ENCODE measurements at places on chromosomes 3 and 15.

- no peak for DNase-seq
These were observed 694.9 kb downstream of the ZBBX start for GRCh38 chr3:166685246-166685645.

GRCh38 chr3:191051037-191051436 lies 148.0 kb upstream of the OSTN start:
- DNase-seq: no peak

DNA sequence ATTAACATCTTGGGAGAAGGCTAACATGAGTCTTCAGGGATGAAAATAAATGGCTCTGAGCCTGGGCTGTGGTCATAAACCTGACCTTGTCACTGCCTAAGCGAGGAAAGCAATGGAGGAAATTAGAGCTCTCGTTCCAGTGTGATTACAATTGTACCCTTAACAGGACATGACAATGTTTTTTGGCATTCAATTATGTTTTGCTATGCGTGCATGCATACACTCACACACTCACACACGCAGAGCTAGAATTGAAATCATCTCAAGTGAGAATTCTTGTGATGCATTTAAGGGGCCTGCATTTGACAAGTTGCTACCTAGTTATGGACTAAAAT lies 24.1 kb downstream of the ZNF80 start:
- no peak for DNase-seq

GRCh38 chr3:169145540-169146178 lies 517.9 kb downstream of the MECOM start:
- no peak for DNase-seq

DNA sequence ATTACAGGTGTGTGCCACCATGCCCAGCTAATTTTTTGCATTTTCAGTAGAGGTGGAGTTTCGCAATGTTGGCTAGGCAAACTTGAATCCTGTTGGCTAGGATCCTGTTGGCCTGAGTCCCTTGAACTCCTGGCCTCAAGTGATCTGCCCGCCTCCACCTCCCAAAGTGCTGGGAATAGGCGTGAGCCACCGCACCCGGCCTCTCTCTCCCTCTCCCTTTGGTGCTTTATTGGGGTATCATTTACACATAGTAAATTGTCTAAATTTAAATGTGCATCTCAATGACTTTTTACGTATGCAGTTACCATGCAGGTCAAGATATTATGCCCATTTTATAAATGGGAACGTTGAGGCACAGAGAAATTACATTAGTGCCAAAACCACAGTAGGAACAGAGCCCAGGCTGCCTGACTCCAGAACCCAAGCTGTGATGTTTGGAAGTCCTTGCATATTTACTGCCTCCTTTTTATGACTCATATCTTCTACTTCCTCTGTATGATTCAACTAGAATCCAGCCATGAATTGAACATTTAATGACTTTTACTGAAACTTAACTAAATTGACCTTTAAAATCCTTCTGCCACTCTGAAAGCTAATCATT lies 34.0 kb upstream of the RPP14 start:
- no peak for DNase-seq

DNA sequence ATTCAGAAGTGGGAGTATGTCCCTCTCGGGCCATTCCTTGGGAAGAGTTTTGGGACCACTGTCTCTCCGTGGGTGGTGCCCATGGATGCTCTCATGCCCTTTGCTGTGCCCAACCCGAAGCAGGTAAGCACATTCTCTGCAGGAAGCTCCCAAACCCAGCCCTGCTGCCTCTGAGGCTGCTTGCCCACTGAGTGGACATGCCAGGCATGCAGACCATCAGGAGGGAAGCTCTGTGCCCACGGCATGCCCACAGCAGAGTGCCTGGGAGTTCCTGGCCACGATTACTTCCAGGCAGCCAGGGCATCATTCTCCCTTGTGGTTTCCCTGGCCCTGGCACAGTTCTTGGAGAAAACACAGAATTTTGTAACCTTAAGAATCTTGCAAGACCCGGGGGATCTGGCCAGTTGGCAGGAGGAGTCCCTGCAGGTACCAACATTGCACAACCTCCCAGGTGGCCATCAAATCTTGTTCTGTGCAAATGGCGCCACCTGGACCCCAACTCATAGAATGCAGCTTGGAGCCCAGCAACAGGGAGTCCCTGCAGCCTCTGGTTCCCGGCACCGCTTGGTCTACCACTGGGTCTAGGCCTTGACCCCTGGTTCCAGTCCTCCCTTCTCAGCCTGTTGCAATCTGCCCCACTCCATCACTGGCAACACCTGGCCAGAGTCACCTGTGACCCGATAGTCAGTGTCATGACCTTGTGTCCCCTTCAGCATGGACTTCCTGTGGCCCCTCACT lies 20.4 kb downstream of the FAH start:
- peak; percentile 46 for DNase-seq

DNA sequence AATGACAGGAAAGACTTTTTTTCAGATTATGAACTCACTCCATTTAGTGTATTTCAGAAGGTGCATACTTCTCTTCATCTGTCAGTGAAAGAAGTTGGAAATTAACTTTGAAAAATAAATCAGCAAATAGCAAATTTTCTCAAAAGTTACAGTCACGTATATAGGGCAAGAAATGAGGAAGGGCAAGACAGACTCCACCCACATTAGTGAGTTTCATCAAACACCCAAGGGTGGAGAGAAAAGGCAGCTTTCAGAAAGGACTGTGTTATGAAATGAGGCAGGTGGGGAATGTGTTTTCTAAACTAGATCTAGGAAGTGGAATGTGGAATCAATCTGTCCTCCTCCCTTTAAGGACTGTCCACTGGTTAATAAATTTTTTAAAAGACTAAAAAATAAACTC lies 2.9 kb downstream of the SLC22A13 start:
- no peak for DNase-seq

DNA sequence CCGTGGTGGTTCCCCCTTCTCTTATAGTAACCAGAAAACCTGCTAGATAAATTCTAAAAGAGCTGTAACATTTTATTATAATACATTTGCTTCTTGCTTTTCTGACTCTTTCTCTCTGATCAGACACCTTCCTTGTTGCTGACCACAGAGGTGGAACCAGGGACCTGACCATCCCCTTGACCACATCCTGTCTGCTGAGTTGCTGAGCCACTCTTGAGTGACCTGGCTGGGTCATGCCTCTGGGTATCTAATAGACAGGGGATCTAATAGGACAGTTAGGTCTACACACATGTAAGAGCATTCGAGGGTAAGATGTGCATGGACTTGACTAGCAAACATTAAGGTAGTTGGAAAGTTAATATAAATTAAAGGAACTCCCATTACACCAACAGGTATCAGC lies 22.8 kb upstream of the TRIM59 start:
- DNase-seq: no peak

DNA sequence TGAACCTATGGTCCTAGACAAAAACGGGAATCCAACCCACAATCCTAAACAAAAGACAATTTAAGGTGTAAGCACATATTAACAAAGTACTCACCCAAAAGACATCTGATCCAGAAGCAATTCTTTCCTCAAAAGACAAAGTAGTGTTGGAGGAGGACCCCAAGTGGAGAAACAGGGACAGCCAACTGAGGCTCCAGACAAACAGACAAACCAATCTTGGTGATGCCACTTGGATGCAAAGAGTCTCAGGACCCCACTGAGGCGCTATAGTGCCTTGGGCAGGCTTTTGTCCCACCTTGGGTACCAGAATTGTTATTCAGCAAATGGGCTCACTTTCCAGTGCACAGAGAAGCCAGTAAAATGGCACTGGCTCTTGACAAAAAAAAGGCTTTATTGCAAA lies 613.8 kb downstream of the DIPK2A start:
- DNase-seq: no peak

- no peak for DNase-seq
These were observed 15.4 kb upstream of the BTLA start for GRCh38 chr3:112514527-112515128.

DNA sequence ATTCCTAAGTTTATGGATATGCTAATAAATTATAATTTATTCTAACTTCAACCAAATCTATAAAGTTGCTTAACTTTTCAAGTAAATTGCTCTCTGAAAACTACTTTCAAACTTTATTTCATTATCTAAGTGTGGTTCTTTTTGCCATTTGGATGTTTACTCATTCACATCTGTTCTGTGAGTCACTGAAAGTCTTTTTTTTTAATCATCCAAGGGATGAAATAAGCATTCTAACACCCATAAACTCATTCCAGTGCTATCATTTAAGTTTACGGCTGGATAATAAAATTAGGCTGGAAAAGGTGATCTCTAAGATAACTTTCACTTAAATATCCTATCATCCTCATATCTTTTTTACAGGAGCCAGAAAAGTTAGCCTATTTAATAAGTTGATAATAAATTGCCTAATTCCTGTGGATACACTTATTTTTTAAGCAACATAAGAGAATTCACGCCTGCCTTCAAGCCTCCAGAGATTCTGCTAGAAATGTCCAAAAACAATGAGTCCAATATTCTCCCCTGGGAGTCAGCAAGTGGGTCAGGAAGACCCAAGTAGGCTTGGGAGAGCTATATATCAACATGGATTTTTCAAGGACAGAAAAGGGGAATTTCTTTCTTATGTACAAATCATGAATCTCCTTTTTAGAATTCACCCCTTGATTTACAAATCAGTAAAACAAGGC lies 25.8 kb downstream of the SCG3 start:
- no peak for DNase-seq

- no peak for DNase-seq
These were observed 60.5 kb upstream of the MINAR1 start for GRCh38 chr15:79371591-79371990.

- DNase-seq: no peak
These were observed 444.7 kb upstream of the ARPP21 start for GRCh38 chr3:35194666-35195065.

DNA sequence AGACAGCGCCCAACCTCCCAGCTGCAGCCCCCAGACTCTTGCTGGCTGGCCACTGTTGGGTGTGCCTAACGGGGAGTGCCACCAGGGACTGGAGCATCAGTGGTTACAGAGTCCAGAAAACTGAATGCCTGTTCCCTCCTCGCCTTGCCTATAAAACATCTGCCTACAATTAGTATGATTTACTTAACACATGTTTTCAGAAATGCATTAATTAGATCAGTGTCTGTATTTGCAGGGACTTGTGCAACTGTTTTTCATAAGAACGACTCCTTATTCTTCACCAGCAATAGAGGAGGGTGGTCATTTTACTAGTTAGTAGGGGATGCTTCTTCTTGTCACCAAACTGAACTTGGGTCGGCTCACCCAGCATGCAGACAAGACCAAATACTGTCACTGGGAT lies 248.7 kb downstream of the GABRG3 start:
- DNase-seq: no peak

DNA sequence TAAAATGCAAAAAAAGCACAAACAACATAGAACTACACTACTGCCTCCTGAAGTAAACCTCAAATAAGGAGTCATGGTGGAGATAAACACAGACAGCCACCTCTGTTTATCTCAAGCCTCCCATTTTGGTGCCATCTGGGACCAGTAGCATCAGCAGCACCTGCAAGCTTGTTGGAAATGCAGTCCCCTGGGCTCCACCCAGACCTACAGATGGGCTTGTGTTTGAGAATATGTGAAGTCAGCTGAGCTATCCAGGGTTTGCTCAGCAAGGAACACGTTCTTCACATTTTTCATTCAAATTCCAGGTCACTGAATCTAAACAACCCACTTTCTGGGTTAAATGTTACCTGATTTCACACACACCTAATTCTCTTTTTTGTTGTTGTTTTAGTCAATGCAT lies 45.5 kb downstream of the RASGRF1 start:
- DNase-seq: no peak

DNA sequence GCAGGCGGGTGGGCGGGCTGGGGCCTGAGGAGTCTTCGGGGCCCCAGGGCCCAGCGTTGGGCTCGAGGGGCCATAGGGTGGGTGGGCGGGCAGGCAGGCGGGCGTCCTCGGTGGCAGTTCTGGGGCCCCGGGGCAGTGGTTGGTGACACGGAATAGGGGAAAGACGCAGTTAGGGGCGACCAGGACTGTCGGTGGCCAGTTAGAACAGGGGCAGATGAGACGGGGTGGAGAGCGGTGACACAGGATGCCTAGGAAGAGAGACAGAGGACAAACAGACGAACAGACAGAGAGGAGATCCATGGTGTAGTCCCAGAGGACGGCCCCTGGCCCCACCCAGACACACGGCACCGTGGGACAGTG lies 36.5 kb downstream of the GRIP2 start:
- DNase-seq: no peak

DNA sequence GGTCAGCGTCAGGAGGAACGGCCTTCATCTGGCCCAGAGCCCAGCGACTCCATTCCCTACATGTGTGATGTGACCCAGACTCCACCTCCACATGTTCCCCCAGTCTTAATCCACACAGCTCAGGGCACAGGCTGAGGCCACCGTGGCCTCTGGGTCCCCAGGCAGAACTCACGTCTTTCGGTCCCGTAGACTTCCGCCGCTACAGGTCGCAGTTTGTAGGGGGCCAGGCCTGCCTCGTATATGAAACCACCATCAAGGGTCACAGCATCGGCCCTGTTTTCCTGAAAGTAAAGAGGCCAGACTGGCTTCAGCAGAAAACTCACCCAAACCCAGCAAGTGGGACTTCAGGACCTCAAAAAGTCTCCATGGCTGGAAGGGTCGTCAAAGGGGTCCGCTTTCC lies 8.6 kb downstream of the LTF start:
- DNase-seq: no peak

DNA sequence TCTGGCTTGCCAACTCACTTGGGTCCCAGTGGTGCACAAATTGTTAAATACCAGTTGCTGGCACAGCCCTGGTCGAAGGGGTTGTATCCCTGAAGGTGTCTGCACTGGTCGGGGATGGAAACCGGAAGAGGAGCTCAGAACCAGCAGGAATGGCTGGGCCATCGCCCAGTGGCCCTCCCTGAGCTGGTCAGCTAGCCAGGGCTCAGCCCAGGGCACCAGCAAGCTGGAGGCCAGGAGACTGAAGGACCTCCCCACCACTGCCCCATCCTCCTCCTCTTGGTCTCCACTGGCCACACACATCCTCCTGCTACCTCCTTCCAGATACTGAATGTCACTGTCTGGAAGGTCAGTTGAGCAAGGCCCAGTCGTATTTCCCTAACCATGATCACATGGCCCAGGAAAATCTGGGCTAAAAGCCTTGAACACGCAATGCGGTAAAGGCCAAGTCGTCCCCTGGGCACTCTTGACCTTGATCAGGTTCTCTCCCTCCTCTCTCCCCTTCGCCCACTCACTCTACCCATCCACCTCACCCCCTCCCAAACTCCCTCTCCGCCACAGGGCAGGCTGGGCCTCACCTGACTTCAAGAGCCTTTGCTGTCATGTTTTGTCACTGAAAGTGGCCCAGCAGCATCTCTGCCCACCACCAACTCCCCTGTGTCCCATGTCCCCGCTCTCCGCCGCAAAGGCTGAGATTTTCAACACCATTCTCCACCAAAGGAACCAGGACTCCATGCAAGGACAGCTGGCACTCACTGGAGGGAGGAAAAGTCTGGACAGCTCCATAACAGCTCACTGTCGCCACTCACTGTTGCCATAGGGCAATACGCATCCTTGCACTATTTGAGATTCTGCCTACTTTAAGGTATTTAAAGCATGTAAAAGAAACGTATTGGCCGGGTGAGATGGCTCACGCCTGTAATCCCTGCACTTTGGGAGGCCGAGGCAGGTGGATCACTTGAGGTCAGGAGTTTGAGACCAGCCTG lies 12.1 kb downstream of the ZDHHC19 start:
- DNase-seq: no peak

- no peak for DNase-seq
These were observed 929.5 kb upstream of the ALCAM start for GRCh38 chr3:104437131-104437750.

GRCh38 chr3:14810070-14810791 lies 8.5 kb upstream of the FGD5 start:
- no peak for DNase-seq

Measured in activated T-helper 1 cell treated with anti-CD3 and anti-CD28 coated beads, Interleukin-2, amount 50 U/mL, for 16 hours (primary cell).